H1 (cell line): ENCODE measurements at places on chromosomes 2 and 18. TPM values are rescaled to one million over a fixed set of nuclear protein-coding genes. Genes with fewer than 3 reads are reported as not detected.

GRCh38 chr18:10951631-10952544 lies 197.5 kb downstream of the PIEZO2 start:
- H3K27me3 ChIP-seq: no peaks in the 10 kb centered on the region
- no peak for DNase-seq
- no peaks in the 10 kb centered on the region for H3K36me3 ChIP-seq
- H3K4me1 ChIP-seq: no peaks in the 10 kb centered on the region
- no peak overlapping the region for H3K27ac ChIP-seq

DNA sequence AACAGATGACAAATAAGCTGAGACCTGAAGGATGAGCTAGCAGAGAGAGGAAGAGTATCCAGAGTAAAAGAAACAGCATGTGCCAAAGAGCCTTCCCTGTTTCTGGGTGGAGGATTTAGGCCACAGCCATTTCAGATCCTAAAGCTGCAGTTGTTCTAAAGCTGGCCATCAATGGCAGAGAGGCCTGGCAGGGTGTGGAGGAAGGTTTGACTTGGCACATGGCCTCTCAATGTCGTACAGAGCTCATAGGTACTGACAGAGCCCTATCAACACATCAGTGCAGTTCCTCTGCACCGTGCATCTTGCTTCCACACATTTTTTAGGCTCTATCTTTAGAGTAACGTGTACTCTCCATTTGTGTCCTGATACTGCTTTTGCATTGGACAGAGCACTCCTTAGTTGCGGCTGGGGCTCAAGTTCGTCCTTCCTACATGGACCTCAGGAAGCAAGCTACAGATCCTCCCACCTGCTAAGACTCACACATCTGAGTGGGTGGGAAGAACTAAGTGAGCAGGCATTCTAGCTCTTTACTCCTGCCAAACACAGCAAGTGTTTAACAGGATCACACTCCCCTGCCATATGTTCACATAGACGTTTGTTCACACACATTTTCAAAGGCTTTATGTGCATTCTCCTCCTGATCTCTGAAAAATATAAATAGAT lies 3.0 kb upstream of the CHMP3 start:
- H3K4me1 ChIP-seq: no peaks in the 10 kb centered on the region
- DNase-seq: no peak
- no peak overlapping the region for H3K4me3 ChIP-seq
- no peak overlapping the region for H3K27ac ChIP-seq
- no peaks in the 10 kb centered on the region for H3K36me3 ChIP-seq
- peaks cover 2% of the 10 kb centered on the region; the same call in 1 of the 2 replicates for H3K27me3 ChIP-seq

Gene NPAS2
- total RNA-seq: 0.65 and 1.8 TPM in 2 replicates

DNA sequence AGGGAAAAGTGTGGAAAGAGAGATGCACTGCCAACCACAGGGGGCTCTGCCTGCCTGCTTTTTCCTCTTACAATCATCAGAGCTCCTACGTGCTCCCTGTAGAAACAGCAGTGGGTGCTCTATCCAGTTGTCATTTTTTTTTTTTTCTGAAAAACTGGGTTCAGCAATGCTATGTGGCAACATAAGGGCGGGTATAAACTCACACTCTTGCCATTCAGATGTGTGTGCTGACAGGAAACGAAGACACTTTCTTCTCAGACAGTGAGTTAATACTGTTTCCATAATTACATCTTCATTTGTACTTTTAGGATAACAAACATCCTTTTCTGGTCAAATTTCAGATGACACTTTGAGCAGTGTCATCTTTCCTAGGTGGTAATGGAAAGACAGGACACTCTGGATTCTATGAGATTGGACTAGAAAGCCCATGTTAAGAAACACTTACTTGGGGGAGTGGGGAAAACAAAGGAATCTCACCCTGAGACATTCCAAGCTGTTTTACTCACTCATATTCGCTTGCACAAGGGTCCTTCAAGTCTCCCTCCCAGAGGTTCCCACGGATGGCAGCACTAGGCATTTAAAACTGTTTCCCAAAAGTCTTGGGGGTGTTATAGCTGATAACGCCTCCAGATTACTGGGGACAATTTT lies 41.3 kb downstream of the CCDC93 start:
- no peak overlapping the region for H3K4me3 ChIP-seq
- no peak for DNase-seq
- H3K36me3 ChIP-seq: peaks cover 17% of the 10 kb centered on the region; the same call in 1 of the 2 replicates
- no peaks in the 10 kb centered on the region; the same call in 1 of the 2 replicates for H3K4me1 ChIP-seq

DNA sequence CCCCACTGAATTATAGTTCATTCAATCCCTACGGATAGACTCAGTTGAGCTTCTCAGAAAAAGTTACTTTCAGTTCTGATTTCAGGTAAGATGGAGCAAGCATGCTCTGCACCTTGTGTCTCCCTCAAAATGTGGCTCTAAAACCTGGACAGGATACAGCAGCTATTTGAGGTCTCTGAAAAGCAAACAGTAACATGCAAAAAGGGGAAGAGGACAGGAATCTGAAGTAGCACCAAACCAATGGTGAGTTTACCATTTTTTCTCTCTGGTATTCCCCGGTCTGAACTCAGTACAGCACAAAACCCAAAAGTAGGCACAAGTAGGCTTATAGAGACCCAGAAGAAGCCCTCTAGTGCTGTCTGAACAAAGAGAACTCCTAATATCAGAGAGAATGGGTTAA lies 34.1 kb downstream of the LANCL1 start:
- no peaks in the 10 kb centered on the region; the same call in 1 of the 2 replicates for H3K36me3 ChIP-seq
- H3K27ac ChIP-seq: no peak overlapping the region
- no peak for DNase-seq
- H3K27me3 ChIP-seq: no peaks in the 10 kb centered on the region

Gene MTCL1
- total RNA-seq: 60.8 and 62.0 TPM in 2 replicates

GRCh38 chr2:112109278-112109677 lies 28.9 kb upstream of the FBLN7 start:
- H3K27ac ChIP-seq: no peak overlapping the region
- no peaks in the 10 kb centered on the region for H3K27me3 ChIP-seq
- no peaks in the 10 kb centered on the region for H3K4me1 ChIP-seq
- no peaks in the 10 kb centered on the region for H3K36me3 ChIP-seq

Gene SNORC
- 1.6 and 2.1 TPM in 2 replicates for total RNA-seq

Gene CDH2
- total RNA-seq: 53.8 and 56.5 TPM in 2 replicates

DNA sequence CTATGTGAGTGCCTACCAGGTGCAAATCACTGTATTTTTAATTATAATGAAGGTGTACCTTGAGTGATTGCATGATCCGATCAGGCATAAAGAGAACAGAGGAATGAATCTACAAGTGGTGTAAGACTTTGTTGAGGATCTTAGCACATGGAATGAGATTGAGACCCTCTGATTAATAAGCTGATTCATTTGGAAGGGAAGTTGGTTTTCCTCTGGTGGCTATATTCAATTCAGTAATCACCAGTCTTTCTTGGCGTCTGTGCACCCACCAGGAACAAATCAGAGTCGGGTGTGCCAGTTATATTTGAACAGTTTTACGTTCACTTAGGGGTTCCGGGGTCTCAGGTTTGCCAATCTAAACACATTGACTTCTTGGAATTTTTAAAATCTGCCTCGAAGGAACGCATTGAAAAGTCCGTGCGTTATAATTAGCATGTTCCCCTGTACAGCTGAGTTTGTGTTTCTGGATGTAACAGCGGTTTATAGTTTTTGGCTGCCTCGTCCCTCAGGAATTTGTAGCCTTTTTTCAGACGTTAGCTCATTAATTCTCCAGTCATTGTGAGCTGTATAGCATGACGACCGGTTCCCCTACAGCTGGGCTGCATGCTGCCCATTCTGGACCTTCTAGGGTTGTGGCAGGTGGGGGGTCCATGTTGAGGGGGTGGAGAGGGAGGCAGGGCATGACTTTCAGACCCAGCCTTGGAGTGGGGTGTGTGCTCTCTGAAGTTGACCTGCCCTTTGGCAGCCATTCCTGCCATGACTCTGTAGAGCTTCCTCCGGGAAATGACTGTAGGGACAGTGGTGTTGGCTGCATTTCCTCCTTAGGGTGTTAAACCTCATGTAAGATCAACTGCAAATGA lies 20.3 kb downstream of the MYO1B start:
- no peaks in the 10 kb centered on the region for H3K36me3 ChIP-seq
- no peak for DNase-seq
- H3K4me1 ChIP-seq: peaks cover 14% of the 10 kb centered on the region
- H3K27ac ChIP-seq: no peak overlapping the region
- no peak overlapping the region for H3K4me3 ChIP-seq
- no peaks in the 10 kb centered on the region for H3K27me3 ChIP-seq

DNA sequence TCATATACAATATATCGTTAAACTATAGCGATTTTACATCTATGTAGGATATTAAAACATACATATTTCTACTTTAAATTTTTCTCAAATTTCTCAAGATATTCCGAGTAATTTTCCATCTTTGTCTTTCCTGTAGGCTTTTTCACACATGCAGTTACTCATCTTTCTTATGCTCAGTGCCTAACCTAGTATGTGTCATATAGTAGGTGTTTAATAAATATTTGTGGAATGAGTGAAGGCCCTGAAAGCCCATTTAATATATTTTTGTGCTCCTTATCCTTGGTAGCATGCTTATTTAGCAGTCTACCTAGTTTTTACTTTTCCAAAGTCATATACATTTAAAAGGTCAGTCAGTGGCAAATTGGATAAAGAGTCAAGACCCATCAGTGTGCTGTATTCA lies 67.3 kb downstream of the ITGB6 start:
- no peak overlapping the region for H3K4me3 ChIP-seq
- no peak overlapping the region for H3K27ac ChIP-seq
- H3K36me3 ChIP-seq: no peaks in the 10 kb centered on the region
- no peaks in the 10 kb centered on the region for H3K4me1 ChIP-seq
- DNase-seq: no peak
- no peaks in the 10 kb centered on the region for H3K27me3 ChIP-seq

Gene MC2R
- not detected in 2 replicates for total RNA-seq

Gene CCDC102B
- 0.78 and 0.80 TPM in 2 replicates for total RNA-seq

- no peak overlapping the region for H3K27ac ChIP-seq
- DNase-seq: peak; percentile 76
- H3K27me3 ChIP-seq: no peaks in the 10 kb centered on the region; the same call in 1 of the 2 replicates
- H3K4me1 ChIP-seq: peaks cover 6% of the 10 kb centered on the region
Observed at GRCh38 chr2:216370961-216371712, 1.1 kb downstream of the MARCHF4 start.

- H3K27ac ChIP-seq: no peak overlapping the region
- DNase-seq: no peak
- peaks cover 3% of the 10 kb centered on the region for H3K4me1 ChIP-seq
- H3K36me3 ChIP-seq: no peaks in the 10 kb centered on the region
- H3K4me3 ChIP-seq: no peak overlapping the region
Observed at GRCh38 chr18:39951142-39951720, 2003.8 kb upstream of the PIK3C3 start.

GRCh38 chr2:219441451-219442255 lies 7.0 kb downstream of the SPEG start:
- no peak overlapping the region for H3K27ac ChIP-seq
- H3K4me3 ChIP-seq: peak overlapping the region; percentile 50
- peaks cover 17% of the 10 kb centered on the region for H3K27me3 ChIP-seq

Gene GRB14
- 11.6 and 13.5 TPM in 2 replicates for total RNA-seq

DNA sequence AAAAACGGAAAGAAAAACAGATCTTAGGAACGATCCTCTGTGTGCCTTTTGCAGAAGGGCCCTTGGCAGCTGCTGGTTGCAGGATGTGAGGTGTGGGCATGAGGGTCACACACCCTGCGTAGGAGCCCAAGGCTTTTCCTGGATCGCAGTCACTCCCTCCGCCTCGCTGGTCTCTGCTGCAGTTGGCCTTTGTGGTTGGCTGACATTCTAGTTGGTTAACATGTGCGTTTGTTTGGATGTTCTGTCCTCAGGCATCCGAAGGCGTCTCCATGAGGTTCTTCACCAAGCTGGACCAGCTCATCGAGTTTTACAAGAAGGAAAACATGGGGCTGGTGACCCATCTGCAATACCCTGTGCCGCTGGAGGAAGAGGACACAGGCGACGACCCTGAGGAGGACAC lies 61.7 kb downstream of the INPP5D start:
- H3K36me3 ChIP-seq: no peaks in the 10 kb centered on the region
- H3K4me3 ChIP-seq: no peak overlapping the region
- peaks cover 2% of the 10 kb centered on the region; the same call in 1 of the 2 replicates for H3K4me1 ChIP-seq
- H3K27me3 ChIP-seq: no peaks in the 10 kb centered on the region

GRCh38 chr2:181814057-181814491 lies 77.5 kb upstream of the ITPRID2 start:
- DNase-seq: no peak
- H3K36me3 ChIP-seq: no peaks in the 10 kb centered on the region
- H3K4me3 ChIP-seq: no peak overlapping the region
- H3K27ac ChIP-seq: no peak overlapping the region
- no peaks in the 10 kb centered on the region for H3K4me1 ChIP-seq
- no peaks in the 10 kb centered on the region for H3K27me3 ChIP-seq

Gene NCKAP5
- 0.46 and 0.86 TPM in 2 replicates for total RNA-seq

- H3K36me3 ChIP-seq: no peaks in the 10 kb centered on the region
- H3K27me3 ChIP-seq: no peaks in the 10 kb centered on the region
- H3K4me1 ChIP-seq: no peaks in the 10 kb centered on the region
- no peak for DNase-seq
- no peak overlapping the region for H3K4me3 ChIP-seq
Observed at GRCh38 chr18:63843008-63843407, 44.5 kb upstream of the SERPINB2 start.

DNA sequence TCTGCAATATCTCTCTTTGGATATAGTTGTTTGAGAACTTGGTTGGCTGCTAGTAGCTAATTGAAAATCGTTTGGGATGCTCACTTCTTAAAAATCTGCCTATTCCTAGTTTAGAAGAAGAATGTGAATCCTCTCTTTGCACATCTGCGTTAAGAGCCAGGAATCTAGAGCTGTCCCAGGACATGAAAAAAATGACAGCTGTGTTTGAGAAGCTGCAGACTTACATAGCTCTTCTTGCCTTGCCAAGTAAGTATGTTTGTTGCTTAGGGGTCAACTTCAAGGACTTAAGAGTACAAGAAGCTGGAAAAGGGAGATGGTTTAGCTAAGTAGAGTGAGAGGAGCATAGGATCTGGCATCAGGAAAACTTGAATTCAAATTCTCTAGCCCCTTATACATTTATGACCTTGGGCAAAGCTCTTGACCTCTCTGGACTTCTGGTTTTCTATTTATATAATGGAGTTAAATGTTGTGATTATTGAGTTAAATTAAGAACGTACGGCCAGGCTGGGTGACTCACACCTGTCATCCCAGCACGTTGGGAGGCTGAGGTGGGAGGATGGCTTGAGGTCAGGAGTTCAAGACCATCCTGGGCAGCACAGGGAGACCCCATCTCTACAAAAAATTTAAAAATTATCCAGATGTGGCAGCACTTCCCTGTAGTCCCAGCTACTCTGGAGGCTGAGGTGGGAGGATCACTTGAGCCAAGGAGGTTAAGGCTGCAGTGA lies 55.2 kb upstream of the STON1 start:
- no peak overlapping the region for H3K27ac ChIP-seq
- DNase-seq: no peak
- no peaks in the 10 kb centered on the region; the same call in 1 of the 2 replicates for H3K4me1 ChIP-seq
- H3K4me3 ChIP-seq: no peak overlapping the region

Gene ATP6V1C2
- 0.63 and 0.74 TPM in 2 replicates for total RNA-seq

GRCh38 chr2:95530734-95531133 lies 46.2 kb upstream of the TRIM43B start:
- no peaks in the 10 kb centered on the region for H3K36me3 ChIP-seq

Gene ADAM23
- total RNA-seq: 20.8 and 21.3 TPM in 2 replicates

Gene PLB1
- 0.15 and 0.20 TPM in 2 replicates for total RNA-seq

DNA sequence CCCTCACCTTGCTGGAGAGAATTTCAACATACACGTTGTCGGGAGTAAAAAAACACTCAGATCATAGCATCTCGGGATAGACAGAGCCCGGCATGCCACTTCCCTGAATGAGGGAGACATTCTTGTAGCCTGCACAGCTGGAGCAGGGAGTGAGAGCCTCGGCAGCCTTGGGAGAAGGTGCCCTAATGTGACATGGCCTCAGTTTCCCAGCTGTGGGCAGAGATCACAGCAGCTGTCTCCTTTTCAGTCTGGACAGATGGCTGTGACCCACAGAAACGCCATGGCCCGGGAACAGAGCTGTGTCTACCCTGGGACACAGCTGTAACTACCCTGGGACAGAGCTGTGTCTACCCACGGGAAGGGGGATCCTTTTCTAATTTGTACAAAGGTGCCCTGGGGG lies 55.9 kb downstream of the HS1BP3 start:
- H3K36me3 ChIP-seq: no peaks in the 10 kb centered on the region
- H3K4me1 ChIP-seq: peaks cover 5% of the 10 kb centered on the region
- DNase-seq: no peak
- no peak overlapping the region for H3K27ac ChIP-seq
